ENCODE measurements at places on chromosomes 12 and 14.

DNA sequence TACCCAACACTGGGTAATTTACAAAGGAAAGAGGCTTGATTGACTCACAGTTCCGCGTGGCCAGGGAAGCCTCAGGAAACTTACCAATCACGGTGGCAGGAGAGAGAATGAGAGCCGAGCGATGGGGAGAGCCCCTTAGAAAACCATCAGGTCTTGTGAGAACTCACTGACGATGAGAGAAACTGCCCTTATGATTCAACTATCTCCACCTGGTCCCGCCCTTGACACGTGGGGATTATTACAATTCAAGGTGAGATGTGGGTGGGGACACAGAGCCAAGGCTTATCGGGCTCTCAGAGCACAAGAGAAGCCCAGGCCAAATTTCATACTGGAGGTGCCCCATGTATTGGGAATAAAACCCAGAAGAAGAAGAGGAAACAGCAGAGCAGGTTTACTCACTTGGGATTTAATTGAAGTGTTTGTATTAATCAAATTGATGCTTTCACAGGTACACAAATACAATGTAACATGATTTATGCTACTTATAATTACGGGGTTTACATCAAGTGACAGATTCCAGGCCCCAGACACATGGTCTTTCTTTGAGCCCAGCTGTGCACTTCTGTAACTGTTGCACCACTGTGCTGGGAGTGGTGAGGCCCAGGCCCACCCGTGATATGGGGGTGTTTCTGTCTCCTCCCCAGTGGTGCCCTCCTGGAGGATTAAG is 8.2 kb upstream of the CCDC85C start:
- DNase-seq: no peak

- DNase-seq: no peak
Measured at GRCh38 chr12:117053597-117054201, 45.5 kb downstream of the TESC start.

DNA sequence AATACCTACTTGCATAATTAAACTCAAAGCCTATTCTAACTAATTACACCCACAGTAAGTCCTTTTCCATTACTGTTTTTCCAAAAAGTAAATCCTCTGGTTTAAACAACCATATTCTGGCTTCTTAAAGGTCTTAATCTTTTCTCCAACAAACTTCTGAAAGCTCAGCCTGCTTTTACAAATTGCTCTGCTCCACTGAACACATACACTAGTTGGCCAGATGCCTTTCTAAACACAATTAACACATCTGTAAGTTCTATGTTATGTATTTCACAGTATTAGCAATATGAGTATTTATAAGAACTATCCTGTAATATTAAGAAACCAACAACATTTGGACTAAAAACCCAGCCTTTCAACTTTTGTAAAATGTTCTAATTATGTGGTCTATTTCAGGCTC is 30.1 kb downstream of the PTPRB start:
- no peak for DNase-seq

DNA sequence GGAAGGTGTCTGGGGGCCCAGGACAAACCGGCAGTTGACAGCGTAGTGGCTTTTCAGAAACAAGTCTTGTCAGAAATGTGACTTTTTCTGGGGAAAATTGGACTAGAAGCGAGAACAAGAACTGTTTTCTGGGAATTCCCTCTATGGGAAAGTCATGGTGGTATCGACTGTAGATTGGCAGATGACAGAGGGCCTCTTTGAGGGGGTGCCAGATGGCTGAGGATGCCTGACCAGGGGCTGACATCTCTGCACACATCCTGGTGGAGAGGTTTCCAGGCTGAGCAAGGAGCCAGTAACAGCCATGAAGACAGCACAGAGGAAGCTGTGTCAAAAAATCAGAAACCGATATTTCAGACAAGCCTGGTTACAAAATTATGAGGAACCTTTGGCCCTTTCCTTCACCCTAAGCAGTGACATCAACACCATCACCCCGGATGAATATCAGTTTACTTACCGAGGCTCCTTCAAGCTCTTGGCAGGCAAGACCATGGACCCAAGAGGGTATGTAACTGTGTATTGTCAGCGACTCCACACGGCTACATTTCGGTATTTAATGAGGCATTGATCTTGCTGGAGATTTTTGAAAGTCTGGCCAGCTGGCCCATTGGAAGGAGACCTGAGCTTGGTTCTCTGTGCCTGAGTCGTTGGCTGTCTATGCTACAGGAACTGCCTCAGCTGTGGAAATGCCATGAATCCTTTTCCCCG is 1525.3 kb upstream of the TMEM132C start:
- no peak for DNase-seq

DNA sequence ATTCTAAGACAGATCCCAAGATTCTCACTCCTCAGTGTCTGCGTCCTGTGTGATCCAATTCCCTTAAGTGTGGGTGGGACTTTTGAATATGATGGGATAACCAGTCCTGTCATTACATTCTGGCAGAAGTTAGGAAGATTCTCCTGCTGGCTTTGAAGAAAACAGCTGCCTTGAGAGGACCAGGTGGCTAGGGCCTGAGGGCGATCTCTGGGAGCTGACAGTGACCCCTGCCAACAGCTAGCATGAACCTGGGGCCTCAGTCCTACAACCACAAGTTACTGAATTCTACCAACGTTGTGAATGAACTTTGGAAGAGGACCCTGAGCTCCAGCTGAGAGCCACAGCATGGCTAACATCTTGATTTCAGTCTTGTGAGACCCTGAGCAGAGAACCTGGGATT is 44.3 kb upstream of the HMGA2 start:
- peak; percentile 70 for DNase-seq

Measured in islet precursor cell (in vitro differentiated cells).